ENCODE measurements at places on chromosomes 3 and 15.

DNA sequence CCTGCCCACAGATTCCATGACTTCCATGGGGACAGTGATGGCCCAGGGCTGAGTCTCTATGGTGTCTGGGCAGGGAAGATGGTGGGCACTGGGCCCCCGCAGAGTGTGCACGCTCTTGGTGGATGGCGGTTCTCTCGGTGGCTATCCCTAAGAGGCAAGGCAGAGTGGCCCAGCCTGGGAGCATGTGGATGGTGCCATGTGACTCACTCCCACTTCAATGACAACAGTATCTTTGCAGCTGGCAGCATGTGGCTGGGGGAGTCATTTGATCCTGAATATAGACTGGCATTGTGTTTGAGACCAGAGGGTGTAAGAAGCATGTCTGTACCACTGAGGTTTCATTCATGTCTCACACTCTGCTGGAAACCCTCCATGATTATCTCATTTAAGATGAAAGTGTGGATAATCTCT lies 101.2 kb downstream of the CORO2B start:
- no peak for DNase-seq

DNA sequence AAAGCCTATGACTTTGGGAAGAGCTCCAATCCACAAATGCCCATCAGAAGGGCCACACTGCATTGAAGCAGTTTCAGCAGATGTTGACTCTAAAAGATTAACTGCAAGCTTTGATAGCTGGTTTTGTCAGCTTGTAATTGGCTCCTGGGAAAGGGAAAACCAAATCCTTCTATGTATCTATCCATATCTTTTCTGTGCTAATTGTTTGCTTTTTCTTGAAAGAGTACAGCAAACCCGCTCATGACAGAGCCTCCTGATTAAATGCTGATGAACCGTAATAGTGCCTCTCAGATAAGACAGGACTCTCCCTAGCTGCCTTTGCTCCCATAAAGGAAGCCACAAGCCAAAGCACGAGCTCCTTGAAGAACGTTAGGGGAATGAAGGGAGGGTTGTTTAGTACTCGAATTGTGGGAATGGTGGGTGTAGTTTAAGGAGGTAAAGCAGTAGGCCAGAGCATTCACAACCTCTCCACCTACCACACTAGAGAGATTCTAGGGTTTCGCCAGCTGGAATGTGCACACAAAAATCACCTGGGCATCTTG lies 33.6 kb upstream of the LRIG1 start:
- DNase-seq: no peak

- DNase-seq: no peak
Observed at GRCh38 chr3:138395865-138396751, 38.3 kb upstream of the ESYT3 start.

DNA sequence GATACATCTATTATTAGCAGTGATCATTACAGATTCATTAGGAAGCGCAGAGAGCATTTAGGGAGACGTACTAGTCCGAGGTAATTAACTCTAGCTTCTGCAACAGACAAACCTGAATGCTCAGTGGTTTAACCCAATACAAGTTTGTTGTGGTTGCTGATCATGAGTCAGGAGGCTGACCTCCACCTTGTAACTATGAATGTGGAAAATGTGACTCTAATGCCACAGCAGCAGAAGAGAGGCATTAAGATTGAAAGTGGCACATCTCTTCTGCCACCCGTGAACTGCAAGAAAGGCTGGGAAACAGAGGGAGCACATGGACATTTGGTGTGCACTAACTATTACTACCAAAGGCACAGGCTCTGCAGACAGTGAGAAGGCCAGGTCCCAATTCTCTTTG lies 71.2 kb upstream of the C3orf80 start:
- DNase-seq: no peak

- DNase-seq: no peak
Observed at GRCh38 chr3:71281280-71281679, 302.2 kb downstream of the FOXP1 start.

- peak; percentile 49 for DNase-seq
Observed at GRCh38 chr3:18445401-18446148, 20.4 kb upstream of the SATB1 start.

DNA sequence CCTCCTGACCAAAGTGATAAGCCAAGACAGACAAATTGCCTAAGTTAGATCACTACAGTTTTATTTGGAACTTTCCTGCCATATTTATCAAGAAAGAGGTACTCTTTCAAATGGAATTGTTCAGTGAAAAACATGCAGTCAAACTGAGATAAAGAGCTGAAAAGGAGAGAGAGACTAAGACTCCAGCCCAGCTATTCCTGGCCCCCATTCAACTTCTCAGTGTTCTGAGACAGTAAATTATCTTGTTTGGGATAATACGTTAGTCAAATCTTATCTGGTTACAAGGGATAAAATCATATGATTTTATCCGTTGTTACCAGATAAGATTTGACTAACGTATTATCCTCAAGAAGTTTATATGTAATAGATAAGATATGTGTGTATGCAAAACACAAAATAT lies 67.6 kb upstream of the CMC1 start:
- no peak for DNase-seq

GRCh38 chr3:131699001-131699400 lies 196.2 kb upstream of the MRPL3 start:
- DNase-seq: no peak

DNA sequence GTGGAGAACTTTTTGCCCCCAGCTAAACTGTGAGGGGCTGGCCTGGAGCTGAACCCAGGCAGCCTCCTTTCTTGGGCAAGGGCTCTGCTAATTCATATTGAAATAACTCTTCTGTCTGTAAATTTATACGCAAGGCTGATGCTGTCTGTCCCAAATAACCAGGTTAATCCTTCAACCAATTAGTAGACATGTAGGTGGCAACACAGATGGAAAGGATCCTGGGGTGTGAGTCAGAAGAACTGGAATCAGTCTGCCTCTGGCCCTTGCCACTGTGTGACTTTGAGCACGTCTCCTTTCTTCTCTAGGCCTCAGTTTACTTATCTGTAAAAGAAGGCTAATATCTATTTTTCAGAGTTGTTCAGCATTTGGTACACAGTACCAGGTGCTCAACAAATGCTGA lies 48.3 kb upstream of the IREB2 start:
- DNase-seq: no peak

- DNase-seq: no peak
Observed at GRCh38 chr15:42060797-42061196, 33.6 kb downstream of the PLA2G4D start.

- DNase-seq: no peak
Observed at GRCh38 chr3:129254536-129255230, 5.3 kb downstream of the COPG1 start.

GRCh38 chr3:40925231-40925630 lies 274.1 kb upstream of the CTNNB1 start:
- peak; percentile 21 for DNase-seq

DNA sequence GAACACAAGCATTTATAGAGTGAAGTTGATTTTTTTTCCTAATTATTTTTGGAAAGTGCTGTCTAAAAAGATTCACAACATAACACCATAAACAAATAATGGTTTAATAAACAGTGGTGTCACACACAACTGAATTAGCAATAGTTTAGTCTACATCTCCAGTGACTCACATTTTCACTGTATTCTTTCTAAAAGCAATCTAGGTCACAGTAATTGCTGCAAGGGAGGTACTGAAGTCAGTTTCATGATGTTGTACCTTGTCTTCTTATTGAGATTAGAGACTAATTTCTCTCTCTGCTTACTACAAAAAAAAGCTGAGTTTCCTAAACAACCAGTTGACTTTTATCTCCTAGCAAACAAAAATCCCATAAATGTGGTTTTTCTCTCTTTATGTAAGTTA lies 29.6 kb downstream of the PLSCR4 start:
- no peak for DNase-seq

DNA sequence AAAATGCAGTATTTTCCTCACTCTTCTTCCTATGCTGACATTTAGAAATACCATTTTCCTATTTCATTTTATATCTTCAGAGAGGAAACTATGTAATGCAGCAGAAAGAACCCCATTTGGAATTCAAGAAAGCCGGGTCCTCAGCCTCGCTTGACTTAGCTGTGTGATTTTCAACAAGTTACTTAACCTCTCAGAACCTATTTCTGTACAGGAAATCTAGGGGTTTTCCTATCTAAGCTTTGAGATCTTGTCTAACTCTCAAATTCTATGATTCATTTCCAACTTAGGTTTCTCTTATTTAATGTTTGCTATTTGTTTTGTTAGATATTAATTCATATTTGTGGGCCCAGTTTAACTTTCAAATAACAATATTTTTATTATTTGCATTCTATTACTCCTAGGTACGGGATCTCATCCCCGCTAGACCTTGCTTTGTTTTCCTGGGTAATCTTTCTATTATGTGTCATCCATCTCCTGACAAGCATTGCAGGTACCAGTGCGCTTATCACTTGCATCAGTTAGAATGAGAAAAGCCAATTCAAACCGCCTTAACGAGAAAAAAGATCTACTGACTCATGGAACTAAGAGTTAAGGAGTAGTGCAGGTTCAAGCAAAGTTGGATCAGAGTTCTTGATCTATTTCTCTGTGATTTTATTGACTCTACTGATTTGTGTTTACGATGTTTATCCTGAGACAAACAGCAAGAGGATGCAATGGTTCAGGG lies 70.6 kb upstream of the BHLHE40 start:
- DNase-seq: no peak

- DNase-seq: no peak
Observed at GRCh38 chr3:141000027-141000663, 51.0 kb upstream of the SPSB4 start.

GRCh38 chr15:34653992-34654391 lies 70.5 kb upstream of the GOLGA8B start:
- no peak for DNase-seq

- no peak for DNase-seq
Observed at GRCh38 chr3:45599984-45600650, 5.6 kb downstream of the LIMD1 start.

GRCh38 chr15:50330921-50331320 lies 24.1 kb downstream of the GABPB1 start:
- DNase-seq: no peak

GRCh38 chr15:93080451-93080850 lies 8.6 kb downstream of the RGMA start:
- DNase-seq: no peak

- DNase-seq: peak; percentile 13
Observed at GRCh38 chr15:72982714-72983113, 69.5 kb upstream of the NEO1 start.

DNA sequence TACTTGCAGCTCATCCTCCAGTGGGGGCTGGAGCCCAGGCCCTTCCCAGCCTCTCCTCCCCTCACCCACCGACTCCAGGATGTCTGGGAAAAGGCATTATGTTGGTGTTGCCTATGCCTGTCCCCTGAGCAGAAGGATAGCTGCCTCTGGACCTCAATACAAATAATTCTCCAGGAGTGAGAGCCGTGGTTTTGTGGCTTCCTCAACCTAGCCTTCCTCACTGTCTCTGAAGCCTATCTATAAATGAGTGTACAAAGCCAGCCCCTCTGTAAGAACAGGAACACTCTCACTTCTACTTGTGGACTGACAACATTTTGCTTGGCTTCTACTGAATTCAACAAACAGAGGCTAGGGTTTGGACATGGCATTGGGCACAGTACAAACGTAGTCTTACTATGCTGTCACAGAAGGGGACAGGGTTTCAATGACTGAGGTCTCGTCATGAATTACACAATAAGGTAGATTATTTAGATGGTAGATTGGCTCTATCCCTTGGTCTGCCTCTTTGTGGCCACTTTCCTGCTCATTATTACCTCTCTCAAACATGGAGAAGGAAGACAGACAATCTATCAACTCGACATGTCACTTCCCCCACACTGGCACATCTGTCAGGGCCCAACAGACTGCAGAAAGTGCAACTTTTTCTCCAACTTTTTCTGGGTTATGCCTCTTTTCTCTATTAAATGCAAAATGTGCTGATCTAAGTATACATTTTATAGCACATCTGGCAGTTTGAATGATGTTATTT lies 82.8 kb upstream of the MEX3B start:
- no peak for DNase-seq

DNA sequence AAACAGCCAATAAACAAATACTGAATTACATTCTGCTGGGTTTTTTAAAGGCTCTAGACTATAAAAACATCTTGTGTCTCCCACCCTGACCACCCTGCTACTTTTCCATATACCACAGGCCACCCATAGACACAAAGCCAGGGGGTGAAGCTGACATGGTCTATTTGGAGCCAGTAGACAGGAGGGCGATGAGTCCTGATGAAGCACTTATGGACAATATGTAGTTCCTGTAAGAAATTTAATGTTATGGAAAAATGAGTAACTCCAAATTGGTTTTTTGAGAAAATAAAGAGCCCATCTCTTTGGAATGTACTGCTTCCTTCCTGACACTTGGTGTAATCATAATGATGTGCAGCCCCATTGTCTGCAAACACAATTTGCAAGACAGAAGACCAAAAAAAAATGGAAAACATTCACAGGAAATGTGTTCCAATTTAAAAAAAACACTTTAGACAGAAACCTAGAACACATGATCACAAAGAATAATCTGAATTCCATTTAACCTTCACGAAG lies 11.8 kb downstream of the SSR3 start:
- DNase-seq: no peak

DNA sequence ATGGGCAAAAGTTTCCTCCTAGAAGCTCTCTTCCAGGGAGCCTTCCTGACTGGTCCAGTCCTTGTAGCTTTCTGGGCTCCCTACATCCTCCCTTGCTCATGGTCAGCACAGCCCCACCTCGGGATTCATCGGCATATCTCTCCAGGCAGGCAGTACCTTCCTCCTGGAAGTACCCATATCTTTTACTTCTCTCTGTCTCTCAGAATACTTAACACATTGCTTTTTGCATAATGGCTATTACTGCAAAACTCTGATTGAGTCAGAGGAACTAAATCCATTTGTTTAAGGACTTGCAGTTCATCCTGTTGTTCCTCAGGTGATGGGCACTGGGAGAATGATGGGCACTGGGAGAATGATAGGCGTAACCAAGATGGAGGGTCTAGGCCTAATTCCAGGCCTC lies 13.8 kb upstream of the ZBTB38 start:
- no peak for DNase-seq

Data from osteoblast (primary cell).